ENCODE measurements at places on chromosomes 16 and 17.

DNA sequence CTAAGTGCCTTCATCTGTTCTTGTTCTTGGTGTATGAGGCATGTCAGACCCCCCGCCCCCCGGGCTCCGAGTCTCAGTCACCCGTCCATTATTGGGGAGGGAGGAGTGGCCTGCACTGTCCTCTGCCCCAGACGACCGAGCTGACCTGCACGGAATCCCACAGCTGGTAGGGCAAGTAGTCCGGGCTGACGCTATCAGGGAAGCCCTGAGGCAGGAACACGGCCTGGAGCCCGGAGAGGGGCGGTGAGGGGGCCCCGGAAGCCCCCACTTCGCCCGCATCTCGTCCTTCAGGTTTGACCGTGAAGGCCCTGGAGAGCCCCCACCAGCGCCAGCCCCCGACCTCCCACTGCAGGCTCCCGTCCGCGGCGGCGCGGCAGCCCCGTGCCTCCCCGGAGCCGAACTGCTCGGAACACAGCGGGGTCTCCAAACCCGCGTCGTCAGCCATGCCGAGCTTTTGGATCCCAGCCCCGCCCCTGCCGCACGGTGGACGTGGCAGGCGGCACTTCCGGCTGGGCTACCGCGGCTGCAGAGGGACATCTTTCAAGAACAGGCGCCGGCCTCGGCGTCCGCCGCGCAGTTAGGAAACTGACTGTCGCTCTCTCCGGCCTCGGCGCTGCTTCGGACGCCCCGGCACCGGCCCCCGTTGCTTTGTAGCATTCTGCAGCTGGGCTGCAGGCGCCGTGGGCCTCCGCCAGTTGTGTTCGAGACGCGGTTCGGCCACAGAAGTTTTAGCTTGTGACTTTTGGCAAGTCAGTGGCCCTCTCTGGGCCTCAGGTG lies at the start of gene RUSF1:
Gene RUSF1 (minus strand): TSS at position 463 of the 777 bp plus-strand sequence. CDS start 18 bp downstream, at position 445.
- DNase-seq: peak; percentile 55

- no peak for DNase-seq
These were observed 23.8 kb downstream of the ARHGAP17 start for GRCh38 chr16:24991349-24991748.

DNA sequence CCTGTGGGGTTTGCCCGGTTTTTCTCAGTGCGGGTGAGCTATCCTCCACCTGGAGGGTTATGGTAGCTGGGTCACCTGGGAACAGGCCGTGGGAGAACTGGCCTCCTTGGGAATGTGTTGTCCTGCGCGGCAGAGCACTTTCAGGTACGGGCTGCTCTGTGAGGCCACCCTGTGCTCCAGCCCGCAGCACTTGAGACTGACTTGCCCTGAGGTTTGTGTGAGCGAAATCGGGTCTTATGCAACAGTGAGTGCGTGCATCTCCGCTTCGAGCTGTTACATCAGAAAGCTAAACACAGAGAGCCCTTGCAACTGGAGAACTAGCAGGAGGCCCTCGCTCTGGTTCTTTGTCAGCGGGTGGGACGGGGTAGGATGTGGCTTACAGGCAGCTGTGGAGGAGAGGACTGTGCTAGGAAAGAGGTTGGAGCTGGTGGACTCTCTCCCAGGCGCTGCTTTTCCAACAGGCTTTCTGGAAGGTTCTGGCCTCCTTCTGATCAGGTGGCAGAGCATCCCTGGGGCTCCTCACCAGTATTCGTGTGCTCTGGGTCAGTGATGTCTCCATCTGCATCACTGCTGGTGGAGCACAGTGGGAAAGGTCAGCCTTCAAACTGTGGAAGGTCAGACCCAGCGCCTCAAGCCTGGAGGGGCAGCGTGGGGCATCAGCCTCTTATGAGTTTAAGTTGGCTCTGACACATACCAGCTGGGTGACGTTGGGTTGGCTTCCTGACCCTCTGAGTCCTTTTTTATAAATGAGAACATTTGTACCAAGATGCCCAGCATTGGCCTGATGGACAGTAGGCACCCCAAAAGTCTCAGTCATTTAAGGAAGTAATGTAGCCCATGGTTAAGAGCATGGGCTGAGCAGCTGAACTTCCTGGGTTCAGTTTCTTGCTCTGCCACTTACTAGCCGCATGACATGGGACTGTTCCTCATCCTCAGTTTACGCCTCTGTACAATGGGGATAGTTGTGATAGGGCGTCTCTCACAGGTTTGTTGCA lies 76.3 kb downstream of the KSR1 start:
- no peak for DNase-seq

DNA sequence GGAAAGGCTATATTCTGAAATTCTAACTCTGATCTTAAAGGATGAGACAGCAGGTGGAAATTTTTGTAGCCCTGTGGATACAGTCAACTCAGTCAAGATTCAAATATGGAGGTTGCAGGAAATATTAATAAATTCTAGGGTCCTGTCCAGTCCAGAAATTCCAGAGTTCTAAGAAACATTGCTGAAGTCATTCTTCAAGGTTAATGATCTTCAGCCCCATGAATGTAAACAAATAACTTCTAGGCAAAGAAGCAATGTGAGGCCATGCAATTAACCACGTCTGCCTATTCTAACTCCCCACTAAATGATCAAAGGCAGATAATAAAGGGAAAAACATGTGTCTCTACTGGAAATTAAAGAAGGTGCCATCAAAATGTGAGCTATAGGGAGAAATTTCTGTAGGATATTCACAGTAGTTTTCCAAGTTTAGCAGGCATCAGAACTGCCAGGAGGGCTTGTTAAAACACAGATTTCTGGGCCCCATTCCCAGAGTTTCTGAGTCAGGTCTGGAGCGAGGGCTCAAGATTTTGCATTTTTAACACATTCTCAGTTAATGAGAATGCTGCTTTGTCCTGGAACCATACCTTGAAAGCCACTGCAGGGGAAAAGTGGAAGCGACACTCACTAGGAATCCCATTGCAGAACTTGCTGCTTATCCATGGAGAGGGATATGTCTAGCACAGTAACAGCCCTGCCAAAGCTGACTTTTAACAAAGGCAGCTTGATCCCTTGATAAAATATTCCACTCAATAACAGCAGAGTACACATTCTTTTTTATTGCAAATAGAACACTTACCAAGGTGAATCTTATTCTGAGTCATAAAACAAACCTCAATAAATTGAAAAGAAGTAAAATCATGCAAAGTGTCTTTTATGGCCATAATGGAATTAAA lies 61.8 kb downstream of the DNAH3 start:
- no peak for DNase-seq

DNA sequence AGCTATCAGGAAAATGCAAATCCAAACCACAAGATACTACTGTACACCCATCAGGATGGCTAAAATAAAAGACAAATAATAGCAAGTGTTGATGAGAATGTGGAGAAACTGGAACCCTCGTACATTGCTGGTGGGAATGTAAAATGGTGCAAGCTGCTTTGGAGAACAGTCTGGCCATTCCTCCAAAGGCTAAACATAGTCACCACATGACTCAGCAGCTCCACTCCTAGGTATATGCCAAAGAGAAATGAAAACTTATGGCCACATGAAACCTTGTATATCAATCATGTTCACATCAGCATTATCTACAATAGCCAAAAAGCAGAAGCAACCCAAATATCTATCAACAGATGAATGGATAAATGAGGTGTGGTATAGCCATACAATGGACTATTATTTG lies 28.5 kb downstream of the VAC14 start:
- DNase-seq: no peak

All from AG09309 (cell line).